ENCODE measurements at places on chromosomes 11 and 22.

- DNase-seq, result no peak
These were observed 49.7 kb upstream of the MYEOV start for GRCh38 chr11:69244266-69244665.

- no peak for DNase-seq
These were observed 16.4 kb downstream of the SPATA19 start for GRCh38 chr11:133828871-133829270.

- DNase-seq, result no peak
These were observed 6.0 kb downstream of the PDXP start for GRCh38 chr22:37664249-37665101.

GRCh38 chr11:86675017-86675416 lies 2.6 kb upstream of the ME3 start:
- DNase-seq, result no peak

DNA sequence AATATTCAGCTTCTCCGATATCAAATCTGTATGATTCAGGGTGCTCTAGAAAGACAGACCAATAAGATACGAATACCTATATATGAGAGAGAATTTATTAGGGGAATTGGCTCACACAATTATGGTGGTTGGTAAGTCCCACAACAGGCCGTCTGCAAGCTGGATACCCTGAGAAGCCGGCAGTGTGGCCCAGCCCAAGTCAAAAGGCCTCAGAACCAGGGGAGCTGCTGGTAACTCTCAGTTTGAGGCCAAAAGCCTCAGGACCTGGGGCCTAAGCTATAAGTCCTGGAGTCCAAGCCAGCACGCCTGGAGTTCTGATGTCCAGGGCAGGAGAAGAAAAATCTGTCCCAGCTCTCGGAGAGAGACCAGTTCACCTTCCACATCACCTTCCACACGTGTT lies 318.7 kb downstream of the BRD1 start:
- DNase-seq, result no peak

- no peak for DNase-seq
These were observed 14.6 kb downstream of the MRGPRD start for GRCh38 chr11:68965901-68966853.

GRCh38 chr11:28106353-28107043 lies 1.5 kb downstream of the KIF18A start:
- no peak for DNase-seq

Data from activated CD8-positive, alpha-beta T cell treated with anti-CD3 and anti-CD28 coated beads, Interleukin-2, amount 10 ng/mL, durations not matched to agents 7 days and 5 days (primary cell).